ENCODE measurements at places on chromosomes 4 and X. TPM values are rescaled to one million over a fixed set of nuclear protein-coding genes. Genes with fewer than 3 reads are reported as not detected.

- DNase-seq: no peak
Observed at GRCh38 chr4:85869181-85869580, 394.2 kb downstream of the ARHGAP24 start.

GRCh38 chr4:123943976-123944375 lies 547.4 kb downstream of the SPRY1 start:
- no peak for DNase-seq

DNA sequence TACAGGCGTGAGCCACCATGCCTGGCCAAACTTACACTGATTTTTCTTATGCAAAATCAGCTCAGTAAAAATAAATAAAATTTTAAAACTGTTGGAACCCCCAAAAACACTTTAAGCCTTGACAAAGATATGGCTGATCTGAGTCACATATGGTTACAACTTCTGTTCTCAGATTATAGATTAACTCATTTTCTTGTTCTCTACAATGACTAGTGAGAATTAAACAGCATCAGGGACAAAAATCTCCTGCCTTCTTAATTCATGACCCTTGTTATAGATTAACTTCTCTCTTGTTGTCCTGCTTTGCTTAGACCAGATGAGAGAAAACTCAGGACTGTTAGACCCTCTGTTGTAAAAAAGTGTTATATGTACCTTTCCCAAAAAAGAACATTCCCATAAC lies 24.2 kb upstream of the EXOC1L start:
- DNase-seq: no peak

GRCh38 chr4:128311659-128312403 lies 24.2 kb upstream of the PGRMC2 start:
- no peak for DNase-seq

Gene PRDM8
- 2.3 TPM for total RNA-seq

Gene TMEM255A
- not detected for total RNA-seq

Data from activated naive CD8-positive, alpha-beta T cell treated with anti-CD3 and anti-CD28 coated beads for 36 hours (primary cell).